Hematopoietic multipotent progenitor cell treated with erythropoietin and hydrocortisone succinate and interleukin-3 and kit ligand, for 17 days (in vitro differentiated cells): ENCODE measurements at places on chromosomes 7 and 10.

- no peak for DNase-seq
Measured at GRCh38 chr7:134625550-134625949, 21.1 kb upstream of the BPGM start.

GRCh38 chr7:156907656-156908055, 14.7 kb upstream of the LMBR1 start:
- DNase-seq = no peak

GRCh38 chr10:114034923-114035645, 8.6 kb upstream of the ADRB1 start:
- DNase-seq = no peak

DNA sequence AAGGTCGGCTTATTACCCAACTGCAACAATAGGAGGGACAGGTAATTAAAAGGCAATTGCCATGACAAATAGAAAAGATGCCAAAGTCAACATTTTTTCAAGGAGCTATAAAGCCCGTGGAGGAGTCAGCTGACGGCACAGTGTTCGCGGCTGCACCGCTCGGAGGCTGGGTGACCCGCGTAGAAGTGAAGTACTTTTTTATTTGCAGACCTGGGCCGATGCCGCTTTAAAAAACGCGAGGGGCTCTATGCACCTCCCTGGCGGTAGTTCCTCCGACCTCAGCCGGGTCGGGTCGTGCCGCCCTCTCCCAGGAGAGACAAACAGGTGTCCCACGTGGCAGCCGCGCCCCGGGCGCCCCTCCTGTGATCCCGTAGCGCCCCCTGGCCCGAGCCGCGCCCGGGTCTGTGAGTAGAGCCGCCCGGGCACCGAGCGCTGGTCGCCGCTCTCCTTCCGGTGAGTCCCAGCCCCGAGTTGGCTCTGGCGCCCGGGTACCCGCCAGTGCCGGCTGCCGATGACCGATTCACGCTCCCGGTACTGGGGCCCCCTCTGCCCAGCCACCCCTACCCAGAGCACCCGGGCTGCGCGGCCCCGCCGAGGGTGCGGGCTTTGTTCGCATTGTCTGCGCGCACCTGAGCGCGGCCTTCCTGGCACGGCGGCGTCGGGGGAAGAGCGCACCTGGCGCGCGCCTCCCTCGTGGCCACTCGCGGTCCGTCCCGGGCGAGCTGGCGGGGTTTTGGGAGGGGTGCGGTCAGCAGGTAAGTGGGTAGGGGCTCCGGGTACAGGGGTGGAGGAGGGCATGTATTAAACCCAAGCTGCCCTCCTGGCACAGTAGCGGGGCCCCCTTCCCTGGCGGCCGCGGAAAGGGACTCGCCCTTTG, at the start of gene VWA2:
Gene VWA2 (plus strand): TSS at position 138 of the 877 bp plus-strand sequence. CDS start 9,460 bp downstream, outside the sequence.
- no peak for DNase-seq

DNA sequence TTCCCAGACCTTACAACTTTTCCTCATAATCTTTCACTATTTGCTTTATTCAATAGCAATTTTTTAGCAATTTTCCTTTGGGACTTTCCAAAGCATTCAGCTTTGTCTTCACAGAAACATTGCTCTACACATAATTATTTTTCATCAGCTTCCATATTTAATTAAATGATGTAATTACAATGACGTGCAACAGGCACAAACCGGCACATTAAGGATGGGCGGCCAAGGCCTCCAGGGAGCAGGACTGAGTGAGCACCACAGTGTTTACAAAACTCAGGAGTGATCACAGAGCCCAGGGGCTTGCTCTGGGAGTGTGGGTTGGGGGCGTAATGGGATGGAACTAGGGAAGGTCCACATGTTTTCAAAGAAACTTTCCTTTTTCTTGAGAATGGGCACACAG, 69.8 kb downstream of the MAD1L1 start:
- DNase-seq = no peak

- DNase-seq = no peak
Measured at GRCh38 chr10:11488126-11488525, 123.3 kb downstream of the USP6NL start.

GRCh38 chr10:61899069-61899531, 2.4 kb upstream of the ARID5B start:
- no peak for DNase-seq

DNA sequence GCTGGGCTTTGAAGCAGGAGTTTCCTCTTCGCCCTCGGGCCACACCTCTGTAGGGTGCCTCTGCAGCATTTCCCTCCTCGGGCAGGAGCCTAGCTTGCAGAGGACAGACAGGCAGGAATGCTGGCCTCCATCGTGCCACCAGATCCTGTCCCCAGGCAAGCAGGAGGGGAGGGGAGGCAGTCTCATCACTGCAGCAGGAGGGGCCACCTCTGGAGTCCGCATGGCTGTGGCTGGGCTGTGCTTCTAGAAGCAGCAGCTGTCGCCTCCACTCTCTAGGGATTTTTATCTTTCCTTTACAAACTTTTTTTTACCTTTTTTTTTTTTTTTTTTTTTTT, 181.4 kb downstream of the CUX1 start:
- no peak for DNase-seq

- no peak for DNase-seq
Measured at GRCh38 chr7:154591544-154591943, 411.4 kb downstream of the PAXIP1 start.

- DNase-seq = no peak
Measured at GRCh38 chr7:122412883-122413282, 108.3 kb upstream of the FEZF1 start.

- no peak for DNase-seq
Measured at GRCh38 chr7:37119296-37119860, 329.3 kb downstream of the ELMO1 start.

GRCh38 chr7:142860968-142861367, 6.1 kb downstream of the EPHB6 start:
- no peak for DNase-seq

DNA sequence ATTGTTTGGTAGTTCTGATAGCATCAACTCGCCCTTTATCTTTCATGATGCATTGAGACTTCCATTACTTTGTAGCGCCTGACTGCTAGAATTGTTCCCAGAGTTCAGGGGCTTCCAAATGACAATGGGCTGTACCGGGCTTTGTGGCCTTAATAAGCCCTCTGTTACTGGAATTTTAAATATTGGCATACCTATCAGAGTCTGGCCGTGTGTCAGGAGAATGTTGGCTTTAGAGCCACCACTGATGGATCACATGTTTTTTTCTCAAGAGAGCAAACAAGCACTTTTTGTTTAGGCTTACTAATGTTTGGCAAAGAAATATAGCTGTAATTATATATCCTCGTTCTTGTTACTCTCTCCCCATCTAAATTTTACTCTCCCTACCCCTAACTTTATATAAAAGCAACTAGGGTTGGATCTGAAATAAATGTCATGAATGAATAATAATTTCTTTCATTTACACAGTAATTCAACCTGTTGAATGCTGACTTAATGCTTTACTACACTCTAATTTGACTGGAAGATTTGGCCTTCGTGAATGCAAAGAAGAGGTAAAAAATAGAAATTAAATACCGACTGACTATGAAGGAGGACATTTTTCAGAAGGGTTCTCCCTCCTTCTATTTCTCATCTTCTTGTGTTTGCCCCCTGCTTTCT, 396.7 kb downstream of the AUTS2 start:
- no peak for DNase-seq

DNA sequence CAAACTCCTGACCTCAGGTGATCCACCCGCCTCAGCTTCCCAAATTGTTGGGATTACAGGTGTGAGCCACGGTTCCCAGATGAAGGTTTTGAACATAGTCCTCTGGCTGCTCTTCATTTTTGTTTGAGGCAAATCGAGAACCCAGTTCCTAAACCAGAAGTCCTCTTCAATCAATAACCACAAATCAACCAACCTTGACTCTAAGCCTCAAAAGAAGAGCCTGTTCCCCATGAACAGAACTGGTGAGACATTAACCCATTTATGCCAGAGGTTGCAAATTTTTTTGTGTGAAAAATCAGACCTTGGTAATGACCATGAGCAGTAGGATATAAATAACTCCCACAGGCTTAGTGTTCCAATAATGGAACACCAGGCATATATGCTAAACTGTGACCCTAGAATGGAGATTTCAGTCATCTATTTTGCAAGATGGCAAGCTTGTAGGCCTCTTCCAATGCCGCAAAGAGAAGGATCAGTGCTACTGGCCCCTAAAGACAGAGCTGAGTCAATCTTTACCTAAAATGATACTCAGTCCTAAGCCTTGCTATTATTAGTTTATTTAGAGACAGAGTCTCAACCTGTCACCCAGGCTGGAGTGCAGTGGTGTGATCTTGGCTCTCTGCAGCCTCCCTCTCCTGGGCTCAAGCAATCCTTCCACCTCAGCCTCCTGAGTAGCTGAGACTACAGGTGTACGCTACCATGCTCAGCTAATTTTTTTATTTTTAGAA, 15.9 kb downstream of the KPNA7 start:
- no peak for DNase-seq

GRCh38 chr10:74145133-74145532, 5.5 kb downstream of the AP3M1 start:
- DNase-seq = no peak

DNA sequence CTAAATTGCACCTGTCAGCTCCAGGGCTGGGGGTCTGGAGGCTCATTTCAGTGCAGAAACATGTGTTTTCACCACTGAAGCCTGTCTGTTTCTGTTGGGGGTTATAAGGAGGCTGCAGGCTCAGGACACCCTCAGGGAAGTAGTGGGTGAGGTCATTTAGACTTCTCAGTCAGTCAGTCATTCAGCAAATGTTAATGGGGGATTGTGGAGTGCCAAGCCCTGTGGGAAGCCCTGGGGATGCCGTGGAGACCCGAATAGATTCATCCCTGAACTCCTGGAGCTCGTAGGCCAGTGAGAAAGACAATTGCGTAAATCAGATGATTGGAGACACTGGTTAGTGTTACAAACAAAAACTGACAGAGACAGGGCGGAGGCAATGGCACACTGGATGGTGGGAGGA, 19.2 kb downstream of the LHPP start:
- no peak for DNase-seq

DNA sequence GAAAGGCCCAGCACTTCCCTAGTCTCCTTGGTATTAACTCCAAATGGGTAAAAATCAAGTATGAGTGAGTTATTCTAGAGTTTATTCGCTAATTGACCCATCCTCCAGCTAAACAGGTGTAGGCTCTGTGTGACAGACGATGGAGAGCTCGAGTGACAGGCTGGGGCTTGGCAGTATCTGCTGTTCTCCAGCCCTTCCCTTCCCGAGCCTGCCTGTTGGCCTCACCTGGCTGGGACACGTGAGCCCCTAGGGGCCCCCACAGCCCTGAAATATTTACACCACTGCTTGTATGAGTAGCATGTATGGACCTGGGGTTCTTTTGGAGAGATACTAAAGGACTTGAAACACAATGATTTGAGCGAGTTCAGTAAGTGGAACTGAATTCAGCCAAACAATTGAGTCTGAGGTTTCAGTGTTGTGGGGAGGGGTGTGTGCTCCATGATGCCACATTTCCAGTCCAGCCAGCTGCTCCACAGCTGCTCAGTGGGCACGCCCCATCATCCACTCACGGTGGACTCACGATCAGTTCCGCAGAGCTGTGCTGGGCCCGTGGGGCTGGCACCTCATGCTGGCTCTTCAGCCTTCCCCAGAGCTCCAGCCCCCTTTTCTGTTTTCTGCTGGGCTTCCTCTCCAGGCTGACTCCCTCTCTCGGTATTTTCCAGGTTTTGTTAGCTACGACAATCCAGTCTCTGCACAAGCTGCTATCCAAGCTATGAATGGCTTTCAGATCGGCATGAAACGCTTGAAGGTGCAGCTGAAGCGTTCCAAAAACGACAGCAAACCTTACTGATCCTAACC, 283.0 kb downstream of the USP6NL start:
- DNase-seq = no peak

GRCh38 chr10:84267503-84268126, 22.8 kb downstream of the RGR start:
- peak; percentile 7 for DNase-seq

DNA sequence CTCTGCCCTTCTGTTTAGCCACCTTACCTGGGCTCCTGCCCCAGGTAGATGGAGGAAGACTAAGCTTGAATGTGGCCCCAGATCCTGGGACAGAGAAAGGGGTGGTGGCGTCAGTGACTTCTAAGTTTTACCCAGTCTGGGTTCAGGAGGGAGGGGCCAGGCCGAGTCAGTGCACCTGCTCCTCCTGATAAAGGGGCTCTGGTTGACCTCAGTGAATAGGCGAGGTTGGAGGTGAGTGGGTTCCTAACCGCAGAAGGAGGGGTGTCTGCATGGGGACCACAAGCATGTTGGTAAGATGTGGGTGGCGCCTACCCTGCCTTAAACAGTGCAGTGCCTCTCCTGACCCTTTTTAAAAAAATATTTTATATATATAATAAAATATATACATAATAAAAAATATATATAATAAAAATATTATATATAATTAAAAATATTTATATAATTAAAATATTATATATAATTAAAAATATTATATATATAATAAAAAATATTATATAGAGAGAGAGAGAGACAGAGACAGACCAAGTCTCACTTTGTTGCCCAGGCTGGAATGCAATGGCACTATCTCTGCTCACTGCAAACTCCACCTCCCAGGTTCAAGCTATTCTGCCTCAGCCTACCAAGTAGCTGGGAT, 97.3 kb upstream of the GTF2I start:
- no peak for DNase-seq

DNA sequence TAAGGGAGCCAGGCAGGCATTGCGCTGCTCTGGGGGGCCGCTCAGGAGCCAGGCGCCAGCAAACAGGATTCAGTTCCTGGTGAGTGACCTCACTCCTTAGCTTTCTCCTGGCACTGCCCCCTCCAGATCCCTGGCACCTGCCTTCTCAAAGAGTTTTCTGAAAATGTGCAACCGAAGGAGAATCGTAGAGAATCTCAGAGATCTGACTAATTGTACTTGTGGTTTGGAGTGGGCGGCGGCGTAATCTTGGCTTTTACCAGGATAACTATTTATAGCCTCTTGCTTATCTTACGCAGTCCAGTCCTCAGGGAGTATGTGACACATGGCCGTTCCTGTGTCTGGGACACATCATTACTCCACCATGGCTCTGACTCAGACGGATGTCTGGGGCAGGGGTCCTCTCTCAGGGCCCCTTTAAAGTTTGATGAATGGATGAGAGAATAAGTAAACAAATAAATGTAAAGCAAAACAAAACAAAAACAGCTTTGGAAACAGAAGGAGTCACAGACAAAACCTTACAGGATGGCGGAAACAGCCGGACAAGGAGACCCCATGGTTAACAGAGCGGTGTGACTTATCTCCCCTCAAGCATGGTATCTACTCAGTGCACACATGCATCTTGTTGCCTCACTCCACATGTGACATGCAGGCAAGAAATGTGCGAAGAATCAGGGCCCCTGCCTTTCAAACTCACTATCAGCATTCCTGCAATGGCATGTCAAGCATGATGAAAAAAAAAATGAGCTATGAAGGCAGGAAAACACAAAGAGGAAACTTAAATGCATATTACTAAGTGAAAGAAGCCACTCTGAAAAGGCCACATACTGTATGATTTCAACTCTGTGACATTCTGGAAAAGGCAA, 99.7 kb downstream of the TNS3 start:
- DNase-seq = peak; percentile 10

- no peak for DNase-seq
Measured at GRCh38 chr7:85090143-85090542, 96.7 kb downstream of the SEMA3D start.

GRCh38 chr7:116815041-116815440, 47.3 kb upstream of the CAPZA2 start:
- no peak for DNase-seq
